ENCODE measurements at places on chromosomes 11 and 22.

GRCh38 chr11:16604794-16605388, 133.6 kb upstream of the C11orf58 start:
- DNase-seq: no peak

- DNase-seq: no peak
These were observed 56.4 kb upstream of the SYN3 start for GRCh38 chr22:33114565-33114964.

- DNase-seq: no peak
These were observed 7.5 kb upstream of the FOLR2 start for GRCh38 chr11:72209101-72209500.

GRCh38 chr11:133819114-133819513, 26.2 kb downstream of the SPATA19 start:
- DNase-seq: no peak

DNA sequence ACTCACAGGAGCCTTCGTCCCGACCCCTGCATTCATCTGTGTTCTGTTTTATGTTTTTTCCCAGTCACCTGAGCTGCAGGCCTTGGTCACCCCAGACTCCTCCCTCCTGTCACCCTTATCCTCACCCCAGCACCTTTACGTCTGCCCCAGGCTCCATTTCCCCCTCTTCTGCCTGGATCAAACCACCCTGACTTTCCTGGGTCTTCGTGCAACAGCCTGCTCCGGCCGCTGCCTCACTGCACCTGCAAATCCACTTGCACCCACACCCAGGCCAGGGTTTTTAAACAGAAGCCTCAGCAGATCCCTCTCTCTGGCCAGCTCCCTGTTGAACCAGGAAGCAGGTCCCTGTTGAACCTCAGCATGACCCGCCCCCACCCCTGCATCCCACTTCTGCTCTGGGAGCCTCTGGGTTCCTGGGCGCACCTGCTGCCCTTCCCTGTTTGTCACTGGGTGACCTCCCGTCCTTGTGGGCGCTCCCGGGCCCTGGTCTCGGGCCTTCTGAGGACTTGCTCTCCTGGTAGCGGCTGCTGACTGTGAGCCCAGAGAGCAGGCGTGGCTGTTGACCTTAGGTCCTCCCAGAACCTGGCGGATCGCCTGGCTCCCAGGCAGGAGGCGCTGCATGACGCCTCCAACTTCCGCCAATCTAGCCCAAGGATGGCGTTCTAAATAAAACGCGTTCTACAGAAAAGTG, 12.8 kb downstream of the MAPK8IP2 start:
- DNase-seq: no peak

GRCh38 chr11:95308512-95309035, 77.6 kb upstream of the SESN3 start:
- no peak for DNase-seq

DNA sequence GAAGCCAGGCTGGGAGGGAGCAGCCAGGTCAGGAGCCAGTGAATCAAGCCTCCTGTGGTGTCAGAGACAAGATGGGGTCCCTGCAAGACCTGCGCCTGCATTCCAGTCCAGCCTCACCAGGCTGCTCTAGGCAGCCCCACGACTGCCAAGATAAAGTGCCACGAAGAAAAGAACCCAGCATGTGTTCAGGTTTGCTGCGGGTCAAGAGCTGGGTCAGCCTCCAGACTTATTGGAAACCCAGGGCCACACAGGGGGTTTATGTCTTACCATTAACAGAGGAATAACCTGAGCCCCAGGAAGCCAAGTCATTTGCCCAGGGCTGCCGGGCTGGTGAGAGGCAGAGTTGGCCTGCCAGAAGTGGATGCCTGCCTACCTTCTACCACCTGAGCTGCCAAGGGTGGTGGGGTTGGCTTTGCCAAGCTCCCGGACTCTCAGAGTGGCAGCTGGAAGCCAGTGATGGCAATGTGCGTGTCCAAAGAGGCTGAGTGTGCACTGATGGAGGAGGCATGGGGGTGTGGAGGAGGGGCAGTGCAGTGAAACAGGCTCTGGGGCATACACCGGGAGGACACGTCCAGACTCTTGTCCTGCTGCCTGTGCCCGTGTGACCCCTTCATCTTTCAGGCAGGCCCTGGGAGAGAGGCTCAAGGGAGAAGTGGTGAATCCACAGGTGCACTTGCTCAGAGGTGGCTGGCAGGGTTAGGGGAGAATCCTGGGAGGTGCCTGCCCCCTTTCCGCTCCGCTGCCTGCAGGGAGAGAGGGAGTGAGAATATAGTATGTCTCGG, 1.7 kb downstream of the RASD2 start:
- no peak for DNase-seq

DNA sequence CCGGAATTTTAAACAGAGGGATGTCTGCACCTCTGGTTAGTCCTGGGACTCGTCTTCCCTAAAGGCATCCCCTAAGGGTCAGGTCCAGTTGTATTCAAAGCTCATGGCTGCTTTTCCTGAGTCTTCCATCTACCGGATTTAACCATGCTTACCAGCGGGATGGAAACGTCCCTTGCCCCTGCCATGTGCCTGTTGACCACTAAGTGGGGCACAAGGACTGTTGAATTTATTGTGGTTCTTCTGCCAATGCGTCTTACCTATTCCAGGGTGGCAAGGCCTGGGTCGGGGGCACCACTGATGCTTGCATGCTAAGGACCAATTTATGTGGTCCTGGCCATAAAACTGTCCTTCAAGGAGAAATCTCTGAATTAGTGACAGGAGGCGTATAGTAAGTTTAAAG, 25.6 kb downstream of the ANKRD42 start:
- no peak for DNase-seq

DNA sequence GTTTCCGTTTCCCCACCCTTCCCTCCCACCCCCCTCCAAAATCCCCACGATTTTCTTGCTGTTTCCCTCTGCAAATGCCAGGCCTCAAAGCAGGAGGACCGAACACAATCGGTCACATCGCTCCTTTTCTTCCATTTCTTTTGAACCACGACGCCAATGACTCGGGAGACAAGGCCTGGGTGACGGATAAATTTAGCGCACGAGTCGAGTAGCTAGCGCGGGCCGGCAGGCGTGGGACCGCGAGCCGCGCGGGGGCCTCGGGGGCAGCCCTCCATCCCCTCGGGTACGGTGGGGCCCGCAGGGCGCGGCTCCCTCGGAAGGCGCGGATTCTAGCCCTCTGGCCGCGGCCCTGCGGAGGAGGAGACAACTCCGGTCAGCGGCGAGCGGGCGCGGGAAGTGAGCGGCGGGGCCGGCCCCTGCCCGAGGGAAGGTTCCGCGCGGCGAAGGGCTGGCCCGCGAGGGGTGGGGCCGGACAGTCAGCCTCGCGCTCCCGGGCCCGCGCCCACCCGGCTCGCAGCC, 414 bp downstream of the JOSD1 start:
- DNase-seq: peak; percentile 27

DNA sequence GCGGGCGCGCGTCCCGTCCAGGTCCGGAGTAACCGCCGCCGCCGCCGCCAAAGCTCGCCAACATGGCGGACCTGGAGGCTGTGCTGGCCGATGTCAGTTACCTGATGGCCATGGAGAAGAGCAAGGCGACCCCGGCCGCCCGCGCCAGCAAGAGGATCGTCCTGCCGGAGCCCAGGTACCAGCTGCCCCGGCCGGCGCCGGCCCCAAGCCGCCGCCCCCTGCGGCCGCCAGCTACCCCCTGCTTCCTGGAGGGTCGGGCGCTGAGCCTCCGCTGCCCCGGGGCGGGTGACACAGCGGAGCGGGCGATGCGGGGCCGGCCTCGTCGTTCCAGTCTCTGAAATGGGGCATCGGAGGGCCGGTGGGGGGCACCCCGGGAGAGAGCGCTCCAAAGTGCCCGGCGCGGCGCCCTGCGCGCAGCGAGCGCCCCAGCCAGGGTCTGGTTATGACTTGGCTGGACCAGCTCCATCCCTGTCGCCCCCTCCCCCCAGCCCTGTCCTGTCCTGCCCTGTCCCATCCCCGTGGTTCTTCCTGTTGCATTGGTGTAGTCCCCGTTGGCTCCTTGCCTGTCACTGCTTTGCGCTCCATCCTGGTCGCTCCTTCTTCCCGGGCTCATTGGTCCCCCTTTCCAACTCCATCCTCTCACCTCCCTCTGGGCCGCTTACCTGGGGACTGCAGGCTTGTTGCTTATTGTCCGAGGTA, 653 bp downstream of the GRK3 start:
- peak; percentile 4 for DNase-seq

DNA sequence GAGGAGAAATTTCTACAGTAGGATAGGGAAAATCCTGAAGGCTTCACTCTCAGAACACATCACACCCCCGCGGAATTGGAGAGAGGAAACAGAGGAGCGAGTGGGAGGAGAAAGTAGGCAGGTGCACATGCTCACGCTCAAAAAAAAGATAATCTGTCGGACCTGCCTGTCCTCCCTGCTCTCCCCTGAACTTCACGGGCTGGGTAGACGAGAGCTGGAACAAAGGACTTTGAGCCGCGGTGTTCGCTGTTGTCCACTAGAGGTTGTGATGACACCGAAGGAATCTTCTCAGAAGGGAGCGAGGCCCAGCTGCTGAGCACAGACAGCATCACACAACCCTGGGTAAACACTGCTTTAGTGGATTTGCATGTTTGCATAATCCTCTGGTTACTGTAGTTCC, 5.0 kb downstream of the SEZ6L start:
- no peak for DNase-seq

DNA sequence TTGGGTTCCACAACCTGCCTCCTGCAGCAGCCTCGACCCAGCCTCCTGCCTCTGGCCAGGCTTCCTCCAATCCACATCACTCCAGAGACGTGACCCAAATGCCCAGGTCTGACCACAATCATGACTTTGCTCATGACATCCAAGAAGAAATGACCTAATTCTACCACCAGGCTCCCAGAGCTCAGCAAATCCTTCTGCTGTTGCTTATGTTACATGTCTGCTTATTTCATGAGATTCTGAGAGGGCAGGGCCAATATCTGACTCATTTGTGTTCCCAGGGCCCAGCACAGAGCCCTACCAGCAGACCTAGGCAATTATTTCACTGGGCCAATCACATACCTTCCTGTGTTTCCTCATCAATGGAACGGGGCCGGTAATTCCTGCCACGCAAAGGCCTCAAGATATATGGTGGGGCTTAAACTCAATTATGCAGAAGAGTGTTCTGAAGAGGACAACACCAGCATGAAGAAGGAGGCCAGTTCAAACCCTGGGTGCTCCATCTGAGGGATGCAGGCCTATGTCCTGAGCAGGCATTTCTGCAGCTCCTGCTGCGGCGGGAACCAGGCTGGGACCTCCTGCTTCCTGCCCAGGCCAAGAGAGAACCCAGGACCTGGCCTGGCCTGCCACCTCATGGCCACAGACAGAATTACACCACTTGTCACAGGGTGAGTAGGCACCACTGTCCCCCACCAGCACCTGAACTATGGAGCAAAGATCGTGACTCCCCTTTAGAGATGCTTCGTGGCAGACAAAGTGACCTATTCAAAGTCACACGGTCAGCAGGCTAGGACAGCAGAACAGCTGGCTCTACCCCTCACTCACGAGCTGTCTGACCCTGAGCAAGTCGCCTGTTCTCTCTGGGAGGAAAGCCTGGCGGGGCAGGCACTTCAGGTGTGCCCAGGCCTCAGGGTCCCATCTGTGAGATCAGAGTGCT, 5.9 kb downstream of the CENPM start:
- peak; percentile 79 for DNase-seq

GRCh38 chr11:126115816-126116331, 53.2 kb upstream of the CDON start:
- DNase-seq: no peak

DNA sequence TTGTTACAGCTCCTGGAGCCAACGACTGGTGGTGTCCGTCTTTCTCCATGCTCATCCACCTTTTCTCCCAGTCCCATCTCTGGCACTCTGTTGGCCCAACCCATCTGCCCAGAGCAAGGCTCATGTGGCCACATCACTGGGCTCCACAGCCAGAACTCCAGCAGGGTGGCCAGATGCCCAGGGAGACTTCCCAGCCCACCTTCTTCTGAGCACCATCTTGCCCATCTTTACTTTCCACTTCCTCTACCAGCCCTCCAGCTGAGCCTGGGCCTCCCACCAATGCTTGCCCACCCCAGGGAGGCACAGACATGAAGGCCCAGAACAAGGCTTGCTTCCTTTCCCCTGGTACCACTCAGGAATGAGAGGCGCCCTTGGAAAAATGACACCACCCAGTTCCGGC, 116.8 kb downstream of the BUD13 start:
- no peak for DNase-seq

GRCh38 chr11:112522536-112522935, 261.9 kb upstream of the PLET1 start:
- DNase-seq: no peak

GRCh38 chr11:47388697-47389576, 10.6 kb upstream of the SPI1 start:
- no peak for DNase-seq

DNA sequence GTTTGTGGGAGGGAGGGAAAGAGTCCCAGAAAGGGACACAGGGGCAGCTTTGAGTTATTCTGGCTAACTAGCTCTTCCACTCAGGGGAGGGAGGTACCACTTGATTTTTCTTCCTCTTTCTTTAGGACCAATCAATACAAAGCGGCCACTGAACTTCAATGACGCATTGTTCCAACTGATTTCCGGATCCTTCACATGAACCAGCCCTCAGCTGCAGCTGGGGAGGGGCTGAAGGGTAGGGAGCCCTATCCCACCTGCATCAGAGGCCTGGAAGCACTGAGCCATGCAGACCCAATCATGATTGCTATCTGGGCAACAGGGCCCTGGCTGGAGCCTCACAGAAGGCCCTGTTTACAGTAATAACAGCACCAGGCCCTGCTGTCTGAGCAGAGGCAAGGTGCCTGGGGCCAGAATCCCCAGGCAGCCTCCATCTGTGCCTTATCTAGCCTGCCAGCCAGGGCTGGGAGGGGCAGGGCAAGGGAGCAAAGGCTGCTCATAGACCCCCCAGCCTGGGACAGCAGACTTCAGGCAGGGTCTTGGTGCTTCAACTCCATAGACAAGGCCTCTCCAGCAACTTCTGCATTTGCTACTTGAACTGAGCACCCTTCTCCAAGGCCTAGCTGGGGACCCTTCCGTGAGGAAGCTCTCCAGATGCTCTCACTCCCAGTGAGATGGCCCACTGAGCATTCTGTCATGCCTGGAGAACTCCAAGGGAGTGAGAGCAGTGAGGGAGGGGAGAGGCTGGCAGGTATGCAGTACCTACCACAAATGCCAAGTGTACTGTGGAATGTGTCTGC, 22.5 kb downstream of the CLPB start:
- DNase-seq: no peak

DNA sequence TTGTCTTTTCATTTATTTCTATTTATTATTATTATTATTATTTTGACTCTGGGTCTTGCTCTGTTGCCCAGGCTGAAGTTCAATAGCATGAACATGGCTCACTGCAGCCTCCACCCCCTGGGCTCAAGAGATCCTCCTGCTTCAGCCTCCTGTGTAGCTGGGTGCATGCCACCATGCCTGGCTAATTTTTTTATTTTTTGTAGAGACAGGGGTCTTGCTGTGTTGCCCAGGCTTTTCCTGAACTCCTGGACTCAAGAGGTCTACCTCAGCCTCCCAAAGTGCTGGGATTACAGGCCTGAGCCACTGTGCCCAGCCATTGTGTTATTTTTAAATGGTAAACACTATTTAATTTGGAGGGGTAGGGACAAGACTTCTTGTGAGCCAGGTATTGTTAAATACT, 23.3 kb upstream of the RRM1 start:
- DNase-seq: no peak

DNA sequence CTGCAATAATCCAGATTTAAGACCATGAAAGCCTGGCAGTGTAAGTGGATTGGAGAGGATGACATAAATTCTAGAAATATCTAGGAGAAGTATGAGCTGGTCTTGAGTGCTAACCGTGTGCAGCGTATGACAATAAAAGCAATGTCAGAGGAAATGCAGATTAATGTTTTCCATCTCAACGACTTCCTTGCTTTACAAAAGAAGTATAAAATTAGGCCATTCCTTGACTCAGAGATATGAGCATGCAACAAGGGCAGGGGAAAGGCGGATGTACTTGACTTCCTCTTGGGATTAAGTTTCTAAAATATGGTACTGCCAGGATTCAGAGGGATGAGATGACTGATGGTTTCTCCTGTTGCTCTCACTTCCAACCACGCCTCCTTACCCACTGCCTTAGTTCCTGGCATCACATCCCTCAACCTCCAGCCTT, 32.3 kb downstream of the ADAMTS15 start:
- DNase-seq: no peak
